Vagina (tissue), 2 donors: ENCODE measurements at places on chromosomes 4 and X. TPM values are rescaled to one million over a fixed set of nuclear protein-coding genes. Genes with fewer than 3 reads are reported as not detected.

- H3K4me1 ChIP-seq = no peaks in the 10 kb centered on the region
- H3K4me3 ChIP-seq = no peak overlapping the region
- no peaks in the 10 kb centered on the region for H3K36me3 ChIP-seq
These were observed 24.9 kb upstream of the HGFAC start for GRCh38 chr4:3416821-3417221.

- no peak for DNase-seq
- H3K27me3 ChIP-seq = no peaks in the 10 kb centered on the region
- peaks cover 44% of the 10 kb centered on the region for H3K4me1 ChIP-seq
- H3K27ac ChIP-seq = no peak overlapping the region
- H3K4me3 ChIP-seq = peak overlapping the region; percentile 67
These were observed 1.9 kb downstream of the TBL1X start for GRCh38 chrX:9466736-9467135.

- H3K27me3 ChIP-seq = no peaks in the 10 kb centered on the region
- H3K36me3 ChIP-seq = no peaks in the 10 kb centered on the region
- no peak for DNase-seq
These were observed 133.1 kb upstream of the GNPDA2 start for GRCh38 chr4:44859477-44859876.

- DNase-seq = no peak
- H3K4me3 ChIP-seq = no peak overlapping the region
- peaks cover 10% of the 10 kb centered on the region for H3K4me1 ChIP-seq
- no peaks in the 10 kb centered on the region for H3K36me3 ChIP-seq
- H3K27ac ChIP-seq = no peak overlapping the region
These were observed 164.8 kb upstream of the PGRMC2 start for GRCh38 chr4:128452415-128452814.

DNA sequence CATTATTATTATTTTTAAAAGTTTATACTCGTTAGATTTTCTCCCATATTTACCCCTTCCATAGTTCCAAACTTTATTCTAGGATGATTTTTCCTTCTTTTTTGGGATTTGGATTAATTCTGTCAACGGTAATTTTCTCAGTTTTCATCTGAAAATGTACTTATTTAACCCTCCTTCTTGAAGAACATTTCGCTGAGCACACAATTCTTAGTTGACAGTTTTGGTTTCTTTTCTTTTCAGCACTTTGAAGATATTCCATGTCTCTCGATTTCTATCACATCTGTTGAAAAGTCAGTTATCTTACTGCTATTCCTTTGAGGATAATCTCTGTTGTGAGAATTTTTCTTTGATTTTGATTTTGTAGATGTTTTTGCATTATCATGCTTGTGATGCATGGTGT lies 85.2 kb downstream of the SCLT1 start:
- DNase-seq = no peak
- no peak overlapping the region for H3K4me3 ChIP-seq
- H3K36me3 ChIP-seq = no peaks in the 10 kb centered on the region
- no peak overlapping the region for H3K27ac ChIP-seq
- no peaks in the 10 kb centered on the region for H3K27me3 ChIP-seq

- DNase-seq = no peak
- H3K27me3 ChIP-seq = no peaks in the 10 kb centered on the region
- no peak overlapping the region for H3K4me3 ChIP-seq
- no peaks in the 10 kb centered on the region for H3K36me3 ChIP-seq
- H3K4me1 ChIP-seq = no peaks in the 10 kb centered on the region
These were observed 9.1 kb downstream of the UCP1 start for GRCh38 chr4:140559696-140560095.

DNA sequence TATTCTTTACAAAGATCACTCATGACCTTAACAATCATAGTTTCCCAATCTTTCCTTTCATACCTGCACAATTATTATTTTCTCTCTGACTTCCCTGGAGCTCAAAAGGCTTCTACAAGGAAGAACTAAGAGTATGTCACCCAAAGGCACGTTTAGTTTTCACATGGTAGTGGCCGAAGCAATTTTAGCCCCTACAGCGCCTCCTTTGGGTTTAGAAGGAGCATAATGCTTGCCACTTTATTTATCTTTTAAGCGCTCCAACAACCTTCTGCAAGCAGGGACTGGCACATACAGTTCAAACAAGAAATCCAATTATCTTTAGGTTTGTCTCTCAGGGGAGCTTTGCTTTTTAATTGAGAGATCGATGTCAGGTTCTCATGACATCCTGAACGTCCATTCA lies 42.0 kb upstream of the IGSF1 start:
- no peaks in the 10 kb centered on the region for H3K4me1 ChIP-seq
- no peak for DNase-seq
- H3K27me3 ChIP-seq = no peaks in the 10 kb centered on the region
- H3K27ac ChIP-seq = no peak overlapping the region
- no peaks in the 10 kb centered on the region for H3K36me3 ChIP-seq
- no peak overlapping the region for H3K4me3 ChIP-seq

DNA sequence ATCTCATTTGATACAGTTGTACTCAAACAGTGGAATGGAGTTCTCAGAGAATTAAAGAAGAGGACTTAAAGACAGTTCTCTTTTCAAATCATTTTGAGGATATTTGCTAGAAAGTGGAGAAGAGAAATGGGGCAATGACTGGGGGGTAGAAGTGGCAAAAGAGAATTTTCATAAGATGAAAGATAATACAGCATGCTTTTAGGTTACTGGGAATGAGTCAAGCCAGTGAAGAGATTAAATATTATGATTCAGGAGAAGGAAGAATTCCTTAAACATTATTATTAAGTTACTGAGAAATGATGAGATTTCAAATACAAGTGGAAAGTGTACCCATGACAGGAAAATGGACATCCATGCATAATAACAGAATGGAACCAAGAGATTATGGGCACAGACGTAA lies 219.0 kb upstream of the DKK2 start:
- H3K36me3 ChIP-seq = no peaks in the 10 kb centered on the region
- no peaks in the 10 kb centered on the region for H3K4me1 ChIP-seq
- DNase-seq = no peak

DNA sequence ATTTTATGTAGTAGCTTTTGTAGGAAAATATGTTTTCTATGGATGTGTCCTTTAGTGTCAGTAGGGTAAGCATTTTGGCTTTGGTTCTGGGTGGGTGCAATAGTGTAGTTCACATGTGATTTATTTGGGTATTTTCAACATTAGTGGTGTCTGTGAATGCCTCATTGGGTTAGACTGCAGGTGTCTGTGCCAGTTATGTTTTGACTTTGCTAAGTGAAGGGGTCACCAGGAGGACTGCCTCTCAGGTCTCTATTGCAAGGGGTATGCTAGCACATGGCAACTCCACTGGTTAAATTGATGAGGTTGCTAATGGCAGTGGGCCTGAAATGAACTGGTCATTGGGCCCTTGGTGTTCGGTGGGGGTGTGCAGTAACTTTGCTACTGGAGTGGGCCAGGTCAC lies 467.1 kb downstream of the NAF1 start:
- H3K4me1 ChIP-seq = no peaks in the 10 kb centered on the region
- H3K27ac ChIP-seq = no peak overlapping the region
- H3K36me3 ChIP-seq = no peaks in the 10 kb centered on the region
- no peak overlapping the region for H3K4me3 ChIP-seq
- H3K27me3 ChIP-seq = no peaks in the 10 kb centered on the region
- no peak for DNase-seq

GRCh38 chrX:42943051-42943974 lies 165.3 kb upstream of the PPP1R2C start:
- no peak overlapping the region for H3K4me3 ChIP-seq
- no peak for DNase-seq
- no peak overlapping the region for H3K27ac ChIP-seq
- no peaks in the 10 kb centered on the region for H3K36me3 ChIP-seq
- H3K4me1 ChIP-seq = no peaks in the 10 kb centered on the region
- H3K27me3 ChIP-seq = no peaks in the 10 kb centered on the region

DNA sequence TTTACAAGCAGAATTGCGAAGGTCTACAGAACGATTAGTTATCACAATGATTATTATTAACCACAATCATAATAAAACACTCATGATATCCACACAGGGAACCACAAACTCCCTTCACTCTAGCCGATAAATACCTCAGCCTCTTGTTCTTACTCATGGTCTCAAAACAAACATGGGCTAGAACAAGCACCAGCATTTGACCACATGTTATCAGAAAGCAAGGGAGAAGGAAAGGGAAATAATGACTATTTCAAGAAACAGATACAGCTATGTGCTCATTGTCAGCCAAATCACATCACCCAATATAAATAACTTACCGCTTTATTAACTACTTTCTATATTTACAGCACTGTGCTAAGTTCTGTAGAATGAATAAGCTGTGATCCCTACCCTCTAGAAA lies 663.2 kb upstream of the HTR2C start:
- no peak overlapping the region for H3K4me3 ChIP-seq
- H3K36me3 ChIP-seq = no peaks in the 10 kb centered on the region
- no peaks in the 10 kb centered on the region for H3K4me1 ChIP-seq
- H3K27me3 ChIP-seq = no peaks in the 10 kb centered on the region
- DNase-seq = no peak
- no peak overlapping the region for H3K27ac ChIP-seq

- no peak for DNase-seq
- H3K4me3 ChIP-seq = no peak overlapping the region
- no peak overlapping the region for H3K27ac ChIP-seq
- H3K36me3 ChIP-seq = no peaks in the 10 kb centered on the region
- no peaks in the 10 kb centered on the region for H3K4me1 ChIP-seq
These were observed 18.8 kb upstream of the COL25A1 start for GRCh38 chr4:109321232-109321631.

- H3K36me3 ChIP-seq = no peaks in the 10 kb centered on the region
- peak within 1 kb of the TSS; percentile 85 for H3K27ac ChIP-seq
- peaks cover 31% of the 10 kb centered on the region for H3K4me1 ChIP-seq
These were observed at the start of gene KLF8 for GRCh38 chrX:56232221-56233082. TSS of gene KLF8 (plus strand) at chrX:56232356. CDS start at chrX:56233335, 979 bp downstream.

- no peaks in the 10 kb centered on the region for H3K27me3 ChIP-seq
- H3K4me3 ChIP-seq = no peak overlapping the region
- no peak overlapping the region for H3K27ac ChIP-seq
- H3K4me1 ChIP-seq = no peaks in the 10 kb centered on the region
- no peaks in the 10 kb centered on the region for H3K36me3 ChIP-seq
These were observed 1159.5 kb downstream of the ADGRL3 start for GRCh38 chr4:62359441-62360155.

The NOCT gene
- 4.2 TPM for total RNA-seq

The ARHGEF38 gene
- total RNA-seq = not detected

The PRR32 gene
- not detected for total RNA-seq

The LAGE3 gene
- total RNA-seq = 27.7 TPM
